ENCODE measurements at places on chromosomes 6 and 20. TPM values are rescaled to one million over a fixed set of nuclear protein-coding genes. Genes with fewer than 3 reads are reported as not detected.

- no peak for DNase-seq
Observed at GRCh38 chr6:13274707-13275434, 53.5 kb downstream of the TBC1D7 start.

SOX18 gene
- total RNA-seq: 0.34 TPM

DNA sequence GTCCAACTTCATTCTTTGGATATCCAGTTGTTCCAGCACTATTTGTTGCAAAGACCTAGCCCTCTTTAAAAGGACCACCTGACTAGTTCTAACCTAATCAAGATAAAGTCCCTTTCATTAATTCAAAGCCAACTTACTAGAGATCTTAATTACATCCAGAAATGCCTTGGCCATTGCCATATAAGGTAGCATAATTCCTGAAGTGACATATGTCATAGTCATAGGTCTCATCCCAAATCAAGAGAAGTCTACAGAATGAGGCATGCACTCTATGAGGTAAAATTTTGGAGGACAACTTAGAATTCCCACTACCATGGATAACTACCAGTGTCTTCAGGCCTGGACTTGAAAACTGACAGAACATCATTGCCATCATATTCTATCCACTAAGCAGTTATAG, 420.4 kb upstream of the ID4 start:
- DNase-seq: no peak

GRCh38 chr6:126976253-126976797, 142.1 kb upstream of the RSPO3 start:
- DNase-seq: no peak

DNA sequence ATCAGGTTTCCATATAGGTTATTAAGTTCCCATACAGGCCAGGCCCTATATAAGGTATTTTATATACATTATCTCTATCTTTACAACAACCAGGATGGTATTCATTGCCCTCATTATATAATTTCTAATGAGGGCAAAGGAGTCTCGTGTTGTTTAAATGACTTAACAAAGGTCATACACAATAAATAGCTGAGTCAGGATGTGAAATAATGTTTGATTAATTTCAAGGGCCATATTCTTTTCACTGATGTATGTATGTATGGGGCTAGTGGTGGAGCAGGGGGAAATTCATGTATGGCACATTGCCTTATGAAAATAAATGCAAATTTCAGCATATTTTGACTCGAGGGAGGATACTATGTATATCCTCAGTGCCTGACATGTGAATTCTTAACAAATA, 200.7 kb downstream of the FAXC start:
- no peak for DNase-seq

GRCh38 chr20:9287826-9288225, 218.9 kb downstream of the PLCB4 start:
- no peak for DNase-seq

- no peak for DNase-seq
Observed at GRCh38 chr6:98946879-98947410, 801 bp downstream of the FBXL4 start.

- DNase-seq: no peak
Observed at GRCh38 chr6:35120746-35121145, 20.4 kb downstream of the TCP11 start.

DNA sequence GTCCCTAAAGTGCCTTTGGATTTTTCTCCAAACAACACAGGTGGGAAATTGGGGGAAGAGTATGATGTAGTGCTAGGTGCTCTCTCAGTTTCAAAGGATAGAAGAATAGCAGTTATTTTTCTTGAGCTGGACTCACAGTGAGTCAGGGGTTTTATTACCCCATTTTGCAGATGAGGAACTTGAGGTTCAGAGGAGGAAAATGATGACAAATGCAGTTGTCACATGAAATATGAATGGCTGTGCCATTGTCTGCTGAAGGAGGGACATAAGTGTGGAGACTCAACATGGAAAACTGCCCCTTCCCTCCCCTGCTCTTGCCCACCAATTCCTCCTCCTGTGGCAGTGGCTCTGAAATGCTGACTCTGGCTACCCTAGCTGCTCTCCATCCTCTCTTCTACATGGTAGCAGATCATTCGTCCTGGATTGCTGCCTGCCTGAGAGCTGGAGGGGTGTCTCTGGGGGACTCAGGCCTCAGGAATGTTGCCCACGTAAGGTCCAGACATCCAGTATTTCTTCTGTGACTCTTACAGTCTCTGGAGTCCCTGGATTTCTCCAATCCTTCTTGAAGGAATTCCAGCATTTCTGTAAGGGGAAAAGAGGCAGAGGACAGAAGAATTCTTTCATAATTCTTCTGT, 37.6 kb upstream of the EPB41L1 start:
- DNase-seq: no peak

MOCS1 gene
- 4.1 TPM for total RNA-seq

DNA sequence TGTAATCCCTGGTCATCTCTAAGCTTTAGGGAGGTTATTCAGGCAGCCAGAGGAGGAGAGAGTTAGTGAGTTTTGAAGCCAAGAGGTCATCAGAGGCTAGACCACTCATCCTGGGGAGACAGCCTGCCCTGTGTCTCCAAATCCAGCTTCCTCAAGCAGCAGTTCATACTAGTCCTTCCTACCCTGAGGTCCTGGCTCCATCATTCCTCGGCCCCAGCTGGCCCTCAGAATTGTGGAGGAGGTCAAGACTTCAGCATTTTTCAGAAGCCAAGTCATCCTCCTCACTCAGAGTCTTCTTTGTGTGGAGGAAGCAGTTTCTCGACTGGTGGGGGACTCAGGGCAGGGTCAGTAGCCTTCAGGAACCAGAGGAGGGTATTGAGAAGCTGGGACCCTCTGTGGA, 12.4 kb upstream of the KIAA1755 start:
- no peak for DNase-seq

DNA sequence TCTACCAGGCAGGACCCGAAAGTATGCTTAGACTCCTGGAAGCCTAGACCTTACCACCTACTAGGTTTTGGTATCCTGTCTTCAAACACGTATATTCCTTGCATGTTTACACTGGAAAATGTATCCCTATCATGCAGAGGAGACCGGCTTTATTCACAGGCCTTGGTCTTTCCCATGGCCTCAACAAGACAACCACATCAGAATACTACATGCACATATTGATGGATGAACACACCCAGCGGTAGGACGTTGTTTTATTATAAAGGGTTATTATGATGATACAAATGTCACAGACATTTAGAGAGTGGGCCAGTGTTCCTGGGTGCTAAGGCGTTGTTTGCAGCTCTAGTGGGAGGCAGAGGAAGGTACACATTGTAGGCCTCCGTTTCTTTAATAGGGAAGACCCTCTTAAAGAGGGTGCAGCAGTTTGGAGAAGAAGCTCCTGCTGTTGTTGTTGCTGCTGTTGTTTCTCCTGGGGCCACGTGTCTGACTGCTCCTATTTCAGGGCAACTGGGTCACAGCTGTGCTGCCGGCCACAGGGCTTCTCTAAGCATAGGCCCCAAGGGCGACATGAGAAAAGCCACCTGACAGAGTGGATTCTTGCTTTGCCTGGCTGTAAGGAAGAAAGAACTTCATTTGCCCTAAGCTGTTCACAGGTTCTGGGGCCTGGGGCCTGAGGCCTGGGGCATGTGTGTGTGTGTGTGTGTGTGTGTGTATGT, 98.3 kb upstream of the SASH1 start:
- no peak for DNase-seq

NKX2-4 gene
- total RNA-seq: not detected

DNA sequence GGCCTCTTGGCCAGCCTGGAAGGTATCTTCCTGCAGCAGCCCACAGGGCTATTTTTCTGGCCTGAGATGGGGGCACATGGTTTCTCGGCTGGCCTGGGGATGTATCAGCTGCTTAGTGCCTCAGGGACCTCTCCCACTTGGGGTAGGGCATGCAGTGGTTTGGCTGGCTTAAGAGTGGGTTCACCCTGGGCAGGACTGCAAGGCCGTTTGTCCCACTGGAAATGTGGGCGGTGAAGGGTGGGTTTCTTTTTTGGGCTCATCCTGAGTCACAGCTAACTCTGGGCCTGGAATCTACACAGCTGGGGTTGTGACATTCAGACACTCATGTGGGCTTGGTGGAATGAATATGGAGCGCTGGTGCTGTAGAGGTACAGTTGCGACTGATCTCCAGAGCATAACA, 62.0 kb downstream of the CDH26 start:
- no peak for DNase-seq

- no peak for DNase-seq
Observed at GRCh38 chr20:40442181-40442963, 246.7 kb downstream of the MAFB start.

SIRT5 gene
- total RNA-seq: 21.5 TPM

DNA sequence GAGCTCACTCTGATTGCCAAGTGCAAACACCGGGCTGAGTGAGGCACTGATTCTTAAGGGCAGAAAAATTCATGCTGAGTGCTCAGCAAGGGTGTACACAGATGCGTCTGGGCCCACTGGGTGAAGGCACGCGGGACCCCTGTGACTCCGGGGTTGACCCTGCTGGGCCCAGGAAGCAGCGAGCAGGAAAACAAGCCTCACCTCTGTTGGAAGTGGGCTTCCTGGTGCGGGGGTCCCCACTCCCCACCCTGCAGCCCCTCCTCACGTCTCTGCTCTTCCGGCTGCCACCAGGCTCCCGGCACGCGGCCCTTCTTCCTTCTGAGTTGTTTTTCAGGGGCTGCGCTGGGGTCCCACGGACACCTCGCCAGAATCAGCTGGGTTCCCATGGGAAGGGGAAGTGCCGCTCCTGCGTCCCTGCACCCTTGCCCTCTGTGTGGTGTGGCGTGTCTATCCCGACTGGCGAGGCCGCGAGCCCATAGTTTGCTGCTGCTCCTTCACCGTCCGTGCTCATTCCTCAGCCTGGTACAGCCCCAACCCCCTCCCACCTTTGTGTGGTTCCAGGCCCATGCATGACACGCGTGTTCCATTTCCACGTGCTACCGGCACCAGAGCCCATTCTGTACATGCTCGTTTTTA, 80.6 kb upstream of the BHLHE23 start:
- DNase-seq: no peak

BANF2 gene
- not detected for total RNA-seq

GRCh38 chr6:37781788-37782187, 37.7 kb upstream of the ZFAND3 start:
- no peak for DNase-seq

- DNase-seq: no peak
Observed at GRCh38 chr6:130840050-130840449, 12.8 kb downstream of the SMLR1 start.

DNA sequence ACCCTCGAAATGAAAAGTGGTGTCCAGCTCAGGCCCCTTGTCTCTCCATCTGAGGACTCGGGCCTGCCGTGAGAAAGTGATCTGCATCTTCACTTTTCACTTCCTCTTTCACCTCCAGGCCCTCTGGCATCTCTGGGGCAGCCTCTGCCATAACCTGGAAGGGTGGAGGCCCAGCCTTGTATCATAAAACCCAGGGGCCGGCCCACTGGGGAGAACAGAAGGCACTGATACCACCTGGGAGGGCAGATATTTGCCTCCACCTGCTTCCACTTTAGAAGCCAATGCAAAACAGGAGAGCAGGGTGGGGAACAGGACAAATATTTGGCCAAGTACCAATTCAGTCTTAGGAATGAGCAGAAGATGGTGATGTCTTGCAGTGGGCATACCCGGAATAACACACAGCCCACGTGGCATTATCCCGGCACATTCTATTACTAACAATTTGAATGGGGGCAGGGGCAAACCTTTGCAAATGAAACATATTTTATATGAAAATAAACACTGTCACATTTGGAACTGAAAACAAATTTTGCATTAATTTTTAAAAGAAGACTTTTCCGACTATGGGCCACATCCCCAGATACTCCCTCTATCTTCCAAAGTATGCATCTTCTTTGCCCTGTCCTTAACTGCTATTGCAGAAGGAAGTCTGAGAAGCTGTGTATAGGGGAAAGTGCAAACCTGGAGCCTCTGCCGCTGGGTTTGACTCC, 69.2 kb upstream of the TBC1D7 start:
- no peak for DNase-seq

- DNase-seq: no peak
Observed at GRCh38 chr6:107716688-107717089, 107.4 kb downstream of the SCML4 start.

GRCh38 chr6:105759946-105760345, 326.2 kb upstream of the PRDM1 start:
- no peak for DNase-seq

- DNase-seq: no peak
Observed at GRCh38 chr6:144786825-144787224, 501.7 kb downstream of the UTRN start.

DNA sequence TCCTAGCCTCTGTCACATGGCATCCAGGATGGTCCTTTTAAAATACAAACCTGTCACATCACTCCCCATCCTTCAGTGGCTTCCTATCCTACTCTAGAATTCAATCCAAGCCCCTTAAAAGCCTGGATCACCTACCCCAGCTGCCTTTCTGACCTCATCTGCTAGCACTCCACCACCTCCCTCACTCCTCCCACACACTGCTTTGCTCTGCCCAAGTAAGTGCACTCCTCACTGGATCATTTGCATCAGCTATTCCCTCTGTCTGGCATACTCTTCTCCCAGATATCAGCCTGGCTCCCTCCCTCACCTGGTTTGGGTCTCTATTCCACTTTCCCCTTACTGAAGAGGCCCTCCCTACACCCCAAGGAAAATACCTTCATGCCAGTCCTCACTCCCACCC, 10.5 kb downstream of the C6orf136 start:
- no peak for DNase-seq

STK38 gene
- total RNA-seq: 47.8 TPM

- DNase-seq: no peak
Observed at GRCh38 chr6:77095936-77096627, 367.2 kb downstream of the HTR1B start.

ZFAND3 gene
- 81.2 TPM for total RNA-seq

SNAP25 gene
- 4.8 TPM for total RNA-seq

RAB44 gene
- not detected for total RNA-seq
